ENCODE measurements at places on chromosomes 3 and 15.

DNA sequence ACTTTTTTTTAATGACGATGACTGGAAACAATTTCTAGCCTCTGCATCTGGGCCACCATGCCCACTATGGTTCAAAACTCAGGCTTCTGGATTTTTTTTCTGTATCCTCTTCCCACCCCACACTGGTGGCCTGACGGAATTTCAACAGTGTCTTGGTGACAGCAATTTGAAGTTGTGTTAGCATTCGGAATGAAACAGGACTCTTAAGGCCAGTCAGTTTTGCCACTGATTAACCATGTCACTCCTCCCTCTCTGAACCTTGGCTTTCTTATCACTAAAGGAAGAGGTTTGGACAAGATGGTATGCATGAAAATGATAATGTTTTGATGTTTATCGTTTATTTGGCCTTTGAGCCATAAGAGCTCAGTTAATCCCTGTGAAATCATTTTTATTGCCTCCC lies 41.6 kb upstream of the BDH1 start:
- no peak for DNase-seq

- DNase-seq: no peak
Observed at GRCh38 chr3:175778994-175779393, 919.9 kb downstream of the NAALADL2 start.

GRCh38 chr3:129594409-129594808 lies 12.1 kb downstream of the PLXND1 start:
- no peak for DNase-seq

- DNase-seq: no peak
Observed at GRCh38 chr3:187150599-187150998, 11.3 kb upstream of the RPL39L start.

- DNase-seq: no peak
Observed at GRCh38 chr3:132723024-132723950, 1.1 kb upstream of the NPHP3 start.

DNA sequence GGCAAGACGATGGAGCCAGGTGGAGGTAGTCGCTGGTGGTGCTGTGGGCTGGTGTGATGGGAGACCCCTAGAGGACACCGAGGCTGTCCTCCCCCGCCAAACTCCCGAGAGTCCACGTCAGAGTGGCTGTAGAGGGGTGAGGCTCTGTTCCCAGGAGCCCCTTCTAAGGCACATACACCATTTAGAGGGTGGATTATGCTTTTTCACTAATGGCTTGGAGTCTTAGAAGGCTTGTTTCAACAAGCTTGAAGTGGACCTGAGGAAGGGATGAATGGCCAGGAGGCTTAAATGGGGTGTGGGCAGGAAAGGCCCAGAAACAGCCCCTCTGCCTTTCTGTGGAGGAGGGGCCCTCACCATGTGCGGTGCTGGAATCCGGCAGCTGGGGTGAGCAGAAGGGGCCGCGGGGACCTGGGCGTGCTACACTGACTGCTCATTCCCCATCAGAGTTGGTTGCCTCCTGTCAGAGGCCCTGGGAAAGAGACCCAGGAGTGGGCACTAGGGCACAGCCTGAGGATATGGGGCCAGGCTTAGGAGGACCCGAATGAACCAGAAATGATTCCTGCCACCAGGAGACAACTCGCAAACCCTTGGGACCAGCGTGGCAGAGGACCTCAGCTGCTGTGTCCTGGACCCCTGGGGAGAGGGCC lies 66.2 kb downstream of the FEM1B start:
- DNase-seq: no peak

DNA sequence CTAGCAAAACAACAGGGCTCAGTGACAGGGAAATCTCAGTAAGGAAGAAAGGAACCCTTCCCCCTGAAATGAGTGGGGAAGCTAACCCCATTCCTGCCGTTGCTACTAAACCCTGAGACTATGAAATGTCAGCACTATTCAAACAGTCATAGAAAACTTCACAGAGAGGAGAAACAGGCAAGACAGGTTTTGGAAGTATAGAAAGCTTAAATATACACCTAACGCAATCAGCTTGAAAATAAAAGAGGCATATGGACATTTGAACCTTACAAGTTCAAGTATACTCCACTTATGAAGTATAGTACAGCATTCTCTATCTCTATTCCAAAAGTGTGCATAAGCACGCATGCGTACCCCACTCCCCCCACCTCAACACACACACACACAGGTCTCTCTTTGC lies 17.6 kb upstream of the FRMD4B start:
- DNase-seq: no peak

- DNase-seq: no peak
Observed at GRCh38 chr3:133856316-133856715, 39.4 kb downstream of the RAB6B start.

DNA sequence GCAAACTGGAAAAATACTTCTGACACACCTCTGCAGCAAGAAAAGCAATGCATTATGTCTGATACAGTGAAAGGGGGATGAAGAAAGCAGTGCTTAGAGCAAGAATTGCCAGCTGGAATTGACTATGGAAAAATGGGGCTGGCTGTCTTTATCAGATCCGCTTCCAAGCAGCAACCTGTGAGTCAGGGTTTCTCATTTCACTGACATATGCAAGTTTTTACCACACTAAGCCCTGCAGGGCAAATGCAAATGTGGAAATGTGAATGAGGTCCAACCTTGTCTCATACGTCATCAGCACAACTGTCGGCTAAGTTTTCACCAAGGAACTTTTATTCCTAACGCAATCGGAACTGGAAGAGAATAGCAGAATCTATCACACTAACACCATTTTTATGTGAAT lies 172.5 kb upstream of the GADL1 start:
- DNase-seq: no peak

- no peak for DNase-seq
Observed at GRCh38 chr15:94968133-94968532, 736.8 kb downstream of the MCTP2 start.

GRCh38 chr3:190385731-190386688 lies 2.0 kb upstream of the CLDN16 start:
- no peak for DNase-seq

DNA sequence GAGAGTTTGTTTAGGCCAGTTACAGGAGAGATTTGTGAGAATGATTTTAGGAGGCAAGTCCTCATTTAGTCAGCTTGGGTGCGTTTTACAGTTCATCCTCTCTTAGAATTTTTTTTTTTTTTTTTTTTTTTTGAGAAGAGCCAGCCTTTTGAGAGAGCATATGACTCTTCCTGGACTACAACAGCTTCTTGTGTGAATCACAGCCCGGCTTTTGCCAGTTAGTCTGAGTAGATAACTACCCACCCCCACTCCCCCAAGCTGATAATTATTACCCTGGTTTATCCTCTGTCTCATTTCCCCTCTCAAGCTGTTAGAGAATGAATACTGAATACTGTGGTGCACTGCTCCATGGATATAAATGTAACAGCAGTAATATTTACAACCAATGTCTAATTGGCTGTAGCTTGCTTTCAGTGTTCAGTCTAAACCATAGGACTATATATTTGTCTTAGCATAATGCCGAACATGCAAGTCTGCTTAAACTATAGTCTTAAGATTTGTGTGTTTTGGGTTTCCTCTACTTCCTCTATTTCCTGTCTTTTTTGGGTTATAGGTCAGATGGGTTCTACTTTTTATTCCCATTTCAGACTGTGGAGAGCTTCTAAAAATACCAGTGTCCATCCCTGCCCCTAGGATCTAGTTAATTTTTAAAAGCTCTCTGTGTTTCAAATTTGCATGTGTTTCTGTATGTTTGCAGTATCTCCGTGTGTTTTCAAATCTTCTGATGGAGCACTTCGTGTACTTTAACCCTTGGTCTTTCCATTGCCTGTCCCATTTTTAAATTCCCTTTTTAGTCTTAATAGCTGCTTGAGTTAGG lies 8.0 kb downstream of the CHD2 start:
- no peak for DNase-seq

GRCh38 chr3:129521611-129522010 lies 6.8 kb upstream of the RHO start:
- no peak for DNase-seq

DNA sequence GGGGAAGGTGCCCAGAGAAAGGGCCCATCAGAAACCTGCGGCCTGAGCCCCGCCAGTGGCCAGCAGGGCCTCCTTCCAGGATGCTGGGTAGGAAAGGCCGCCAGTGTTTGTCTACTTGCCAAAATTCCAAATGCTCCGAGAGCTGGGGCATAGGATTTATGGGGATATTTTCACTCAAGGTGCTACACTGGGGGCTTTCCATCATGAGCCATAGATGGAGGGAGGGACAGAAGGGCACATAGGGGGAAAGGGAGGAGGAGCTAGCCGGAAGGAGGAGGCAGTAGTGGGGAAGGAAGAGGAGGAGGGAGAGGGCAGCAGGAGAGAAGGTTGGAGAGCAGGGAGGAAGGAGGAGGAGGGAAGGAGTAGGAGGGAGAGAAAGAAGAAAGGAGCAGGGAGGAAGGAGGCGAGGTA lies 494.7 kb upstream of the PROK2 start:
- DNase-seq: no peak

DNA sequence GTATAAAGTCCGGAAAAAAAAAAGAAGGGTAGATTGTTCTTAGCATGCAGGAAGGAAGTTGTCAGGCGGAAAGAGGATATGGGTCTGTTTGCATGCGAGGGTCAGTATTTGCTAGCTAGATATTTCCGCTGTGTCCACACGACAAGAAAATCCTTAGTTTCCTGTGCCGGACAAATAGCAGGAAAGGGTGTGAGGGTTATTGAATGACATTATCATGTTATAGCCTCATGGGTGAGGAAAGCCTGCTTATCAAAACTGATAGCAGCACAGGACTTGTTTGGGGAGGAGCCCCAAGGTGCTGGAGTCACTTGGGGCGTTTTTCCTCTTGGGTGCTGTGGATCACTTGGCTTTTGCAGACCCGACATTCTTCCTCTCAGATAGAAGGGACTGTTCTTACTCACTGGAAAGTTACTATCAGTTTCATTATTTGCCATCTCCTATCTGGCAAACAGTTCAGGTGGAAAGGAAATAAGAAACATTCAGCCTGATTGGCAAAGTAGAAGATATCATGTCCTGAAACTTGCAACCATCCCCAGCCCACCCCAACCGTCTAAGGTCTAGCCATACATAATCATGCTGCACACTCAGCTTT lies 127.2 kb upstream of the DPH6 start:
- DNase-seq: no peak

DNA sequence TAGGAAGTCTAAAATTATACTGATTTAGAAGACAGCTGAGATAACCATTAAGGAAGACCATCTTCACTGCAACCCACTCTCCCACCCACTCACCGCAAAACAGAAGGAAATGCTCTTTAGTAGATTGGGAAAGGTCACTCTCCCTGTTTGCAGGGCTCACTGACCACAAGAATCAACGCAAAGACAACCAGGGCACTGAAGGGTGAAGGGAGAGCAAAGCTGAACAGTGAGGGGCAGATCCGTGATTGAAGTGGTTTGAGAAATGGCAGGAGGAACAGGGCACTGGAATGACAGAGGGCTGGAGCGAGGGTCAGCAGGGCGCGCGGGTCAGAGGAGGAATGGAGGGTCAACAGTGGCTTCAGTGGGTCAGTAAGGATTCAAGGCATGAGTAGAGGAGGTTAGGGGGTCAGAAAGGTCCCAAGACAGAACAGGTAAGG lies 520 bp downstream of the MESD start:
- DNase-seq: no peak

GRCh38 chr3:158970006-158970405 lies 168.2 kb downstream of the MFSD1 start:
- DNase-seq: no peak

DNA sequence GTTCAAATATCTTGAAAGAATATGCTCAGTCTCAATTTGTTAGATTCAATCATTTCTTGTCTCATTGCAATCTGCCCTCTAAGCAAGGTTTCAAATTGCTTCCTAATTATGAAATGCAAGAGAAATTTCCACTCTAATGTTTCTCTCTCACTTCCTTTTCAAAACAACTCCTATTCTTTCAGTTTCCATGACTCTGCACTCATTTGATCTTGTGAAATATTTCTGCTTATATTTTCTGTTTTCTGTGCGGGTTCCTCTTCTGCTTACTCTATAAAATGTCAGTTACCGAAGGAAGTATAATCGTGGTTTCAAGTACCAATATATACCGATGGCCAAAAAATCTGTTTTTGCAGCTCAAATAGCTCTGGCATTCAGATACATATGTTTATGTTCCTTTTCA lies 521.9 kb upstream of the NAALADL2 start:
- no peak for DNase-seq

GRCh38 chr3:170323331-170323730 lies 34.2 kb upstream of the SKIL start:
- no peak for DNase-seq

DNA sequence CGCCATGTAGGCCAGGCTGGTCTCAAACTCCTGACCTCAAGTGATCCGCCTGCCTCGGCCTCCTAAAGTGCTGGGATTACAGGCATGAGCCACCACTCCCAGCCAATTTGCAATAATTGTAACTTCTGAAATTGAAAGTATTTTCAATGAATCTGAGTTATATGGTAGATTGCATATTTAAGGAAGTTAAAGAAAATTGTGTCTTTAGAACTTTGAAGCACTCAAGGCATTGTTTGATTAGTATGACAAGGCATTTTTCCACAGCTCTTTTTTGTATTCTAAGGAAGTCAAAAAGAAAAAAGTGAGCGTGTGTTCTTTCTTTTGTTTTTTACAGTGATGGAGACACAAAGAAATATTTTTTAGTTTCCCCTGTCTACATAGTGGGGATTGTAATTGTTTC lies 15.7 kb upstream of the RPLP1 start:
- no peak for DNase-seq

GRCh38 chr3:106184540-106185457 lies 316.0 kb upstream of the CBLB start:
- DNase-seq: no peak

GRCh38 chr3:131596884-131597283 lies 94.1 kb upstream of the MRPL3 start:
- DNase-seq: no peak

DNA sequence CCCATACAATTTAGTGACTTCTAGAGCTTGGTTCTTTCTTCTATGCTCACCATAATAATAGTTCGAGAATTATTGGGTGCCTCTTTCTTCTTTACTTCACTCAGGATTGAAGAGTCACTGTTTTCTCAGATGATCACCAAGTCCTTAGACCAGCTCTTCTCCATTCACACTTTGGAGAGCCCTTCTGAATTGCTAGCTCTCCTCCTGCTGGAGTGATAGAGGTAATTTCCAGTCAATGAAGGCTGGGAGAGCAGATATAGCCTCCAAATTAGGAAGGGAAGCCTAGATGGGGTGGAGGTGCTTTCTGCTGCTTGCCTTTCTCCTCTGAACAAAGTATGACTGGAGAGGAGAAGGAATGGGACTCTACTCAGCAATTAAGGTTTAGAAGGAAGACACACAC lies 10.7 kb upstream of the BBX start:
- no peak for DNase-seq

GRCh38 chr3:49761661-49762060 lies 24.7 kb downstream of the IP6K1 start:
- no peak for DNase-seq

- DNase-seq: peak; percentile 75
Observed at GRCh38 chr3:52176951-52177700, 20.8 kb upstream of the ALAS1 start.

GRCh38 chr3:159482241-159482993 lies 506.2 kb upstream of the IL12A start:
- DNase-seq: no peak

GRCh38 chr15:82110144-82110543 lies 64.3 kb upstream of the MEX3B start:
- no peak for DNase-seq
